Sigmoid colon (tissue), 7 donors: ENCODE measurements at places on chromosomes 3 and 15. TPM values are rescaled to one million over a fixed set of nuclear protein-coding genes. Genes with fewer than 3 reads are reported as not detected.

- DNase-seq = no peak
These were observed 13.9 kb upstream of the ZBBX start for GRCh38 chr3:167394003-167394402.

The SRPRB gene
- polyA plus RNA-seq = 4.2 TPM

- no peak for DNase-seq
These were observed 448.5 kb downstream of the NAALADL2 start for GRCh38 chr3:175307642-175308041.

DNA sequence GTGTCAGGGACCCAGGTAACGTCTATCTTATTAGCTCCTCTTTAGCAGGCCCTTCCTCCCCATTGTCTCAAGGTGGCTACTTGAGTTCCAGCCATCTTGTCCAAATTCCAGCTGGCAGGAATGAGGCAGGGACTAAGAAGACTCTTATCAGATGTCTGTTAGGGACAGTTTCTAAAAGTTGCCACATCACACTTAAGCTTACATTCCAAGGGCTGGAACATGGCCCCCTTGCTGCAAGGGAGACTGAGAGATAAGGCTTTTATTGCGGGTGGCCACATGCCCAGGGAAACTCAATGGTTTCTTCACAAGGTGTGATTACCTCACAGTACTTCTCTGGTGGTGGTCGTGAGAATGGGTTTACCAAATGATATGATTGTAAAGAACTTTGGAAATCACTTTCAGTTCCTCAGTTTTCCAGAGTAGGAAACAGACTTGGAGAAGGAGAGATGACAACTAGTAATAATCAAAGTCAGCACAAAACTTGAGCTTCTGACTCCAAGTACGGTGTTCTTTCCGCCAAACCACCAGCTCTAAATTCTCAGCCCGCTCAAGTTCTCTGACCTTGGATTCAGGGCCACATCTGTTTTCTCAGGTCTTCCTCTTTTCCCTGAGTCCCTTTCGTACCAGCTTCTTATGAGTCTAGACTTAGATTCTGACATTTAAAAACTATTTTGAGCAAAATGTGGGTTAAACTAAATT lies 14.2 kb downstream of the PDIA5 start:
- DNase-seq = no peak

The ZBED2 gene
- polyA plus RNA-seq = not detected

The ZCWPW2 gene
- polyA plus RNA-seq = 0.92 TPM

The NEO1 gene
- polyA plus RNA-seq = 9.0 TPM

DNA sequence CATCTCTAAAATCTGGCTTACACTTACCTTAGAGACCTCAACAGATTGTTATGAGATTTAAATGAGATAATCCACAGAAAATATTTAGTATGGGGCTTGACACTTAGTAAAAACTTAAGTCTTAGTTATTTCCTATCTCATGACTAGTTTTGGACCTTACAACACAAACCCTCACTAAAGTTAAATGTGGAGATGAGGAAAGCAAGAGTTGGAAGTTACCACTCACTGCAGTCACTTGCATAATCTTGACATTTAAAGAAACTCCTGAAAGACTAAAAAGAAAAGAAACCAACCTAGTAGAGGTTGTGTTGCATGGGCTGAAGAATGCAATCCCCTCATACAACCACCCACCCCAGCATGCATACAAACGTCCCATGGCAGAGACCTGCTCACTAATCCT lies 40.1 kb downstream of the ITGB5 start:
- DNase-seq = no peak

GRCh38 chr3:159996018-159996417 lies 7.4 kb downstream of the IL12A start:
- DNase-seq = no peak

DNA sequence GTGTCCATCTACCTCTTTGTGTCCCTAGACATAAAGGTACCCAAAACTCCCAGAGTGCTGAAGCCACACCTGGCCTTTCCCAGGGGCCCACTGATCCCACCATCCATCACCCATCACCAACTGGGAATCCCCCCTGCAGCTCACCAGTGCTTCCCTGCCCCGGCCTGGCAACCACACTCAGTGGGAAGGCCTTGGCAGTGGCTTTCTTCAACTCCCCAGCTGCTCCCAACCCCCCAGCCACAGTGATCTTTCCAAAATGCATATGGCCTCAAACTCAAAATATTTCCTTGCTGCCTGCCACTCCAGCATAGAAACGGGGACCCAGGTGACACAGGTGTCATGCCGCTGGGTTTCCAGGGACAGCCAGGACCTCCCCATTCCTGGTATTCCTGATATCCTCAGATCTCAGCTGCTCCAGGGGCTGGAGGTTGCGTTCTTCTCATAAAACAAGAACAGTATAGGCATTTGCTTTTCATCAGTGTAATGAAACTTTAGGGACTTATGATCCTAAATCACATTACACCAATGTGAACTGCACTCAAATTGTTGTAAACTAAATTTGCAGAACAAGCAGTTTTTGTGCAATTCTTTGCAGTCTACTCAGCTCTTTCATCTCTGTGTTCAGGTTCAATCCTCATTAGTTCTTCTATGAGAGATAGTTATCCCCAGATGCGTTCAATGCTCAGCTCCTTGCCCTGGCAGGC lies 1.3 kb downstream of the OCA2 start:
- DNase-seq = peak; percentile 46

The DNASE1L3 gene
- polyA plus RNA-seq = 9.0 TPM

DNA sequence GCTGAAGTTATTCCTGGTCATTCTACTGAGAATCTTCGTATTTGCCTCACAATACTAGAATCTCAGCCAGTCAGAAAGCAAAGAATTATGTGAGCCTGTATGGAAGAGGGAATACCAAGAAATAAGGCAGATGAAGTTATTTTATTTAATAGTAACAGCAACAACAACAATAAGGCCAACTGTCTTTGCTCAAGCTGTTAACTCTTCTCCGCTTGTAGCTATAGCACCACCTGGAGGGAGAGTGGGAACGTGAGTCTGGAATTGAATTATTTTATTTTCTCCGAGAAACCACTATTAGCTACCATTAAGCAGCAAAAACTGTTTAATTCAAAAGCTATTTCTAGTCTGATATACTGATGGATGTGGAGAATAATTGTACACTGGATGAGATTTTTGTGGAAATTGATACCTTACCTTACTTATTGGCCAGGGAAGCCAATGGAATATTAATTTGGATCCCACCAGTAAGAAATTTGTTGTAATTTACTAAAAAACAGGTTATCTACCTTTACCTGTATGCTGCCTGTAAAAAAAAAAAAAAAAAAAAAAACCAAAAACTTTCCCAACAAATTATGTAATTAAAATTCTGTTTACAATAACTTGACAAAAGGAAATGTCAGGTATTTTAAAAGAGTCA lies 50.1 kb downstream of the CALML4 start:
- no peak for DNase-seq

The FAM107A gene
- polyA plus RNA-seq = 18.1 TPM

The WDR93 gene
- polyA plus RNA-seq = not detected
